Kidney epithelial cell (primary cell): ENCODE measurements at places on chromosomes 13 and 19. TPM values are rescaled to one million over a fixed set of nuclear protein-coding genes. Genes with fewer than 3 reads are reported as not detected.

Gene CDX2
- not detected in 2 replicates for total RNA-seq

- no peak for DNase-seq
Observed at GRCh38 chr13:105365021-105365550, 1170.4 kb downstream of the EFNB2 start.

DNA sequence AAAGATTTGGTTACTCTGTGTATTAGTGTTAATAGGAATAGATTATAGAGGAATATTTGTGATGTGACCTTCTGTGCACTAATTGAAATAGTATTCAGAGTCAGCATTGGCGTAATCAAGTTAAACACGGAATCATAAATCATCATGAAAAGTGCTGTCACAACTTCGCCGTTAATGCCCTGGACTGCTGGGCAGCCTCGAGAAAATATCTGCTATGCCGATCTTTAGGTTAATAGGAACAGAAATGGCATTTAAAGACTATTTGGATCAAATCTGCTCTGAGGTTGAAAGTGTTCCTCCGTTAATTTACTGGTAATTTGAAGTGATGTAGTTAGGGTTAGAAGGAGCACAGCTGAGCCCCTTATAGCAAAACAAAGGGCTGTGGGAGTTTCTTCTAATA, 219.0 kb downstream of the MZT1 start:
- no peak for DNase-seq

GRCh38 chr19:32201636-32202051, 143.8 kb upstream of the ZNF507 start:
- DNase-seq, result no peak

DNA sequence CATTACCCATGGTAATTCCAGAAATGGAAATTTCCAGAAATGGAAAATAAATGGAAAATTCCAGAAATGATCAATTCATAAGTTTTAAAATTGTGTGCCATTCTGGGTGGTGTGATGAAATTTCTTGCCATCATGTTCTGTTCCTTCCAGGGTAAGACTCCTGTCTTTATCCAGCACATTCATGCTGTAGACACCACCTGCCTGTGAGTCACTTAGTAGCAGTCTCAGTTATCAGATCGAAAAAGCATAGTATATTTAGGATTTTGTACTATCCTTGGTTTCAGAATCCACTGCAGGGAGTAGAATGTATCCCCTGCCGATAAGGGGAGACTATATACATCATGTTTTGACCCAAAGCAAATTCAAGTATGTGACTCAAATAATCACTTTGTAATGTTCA, 26.7 kb upstream of the CSNK1A1L start:
- no peak for DNase-seq
